ENCODE measurements at places on chromosomes 1 and 21.

GRCh38 chr1:13753636-13754402 lies 53.8 kb downstream of the PRDM2 start:
- H3K4me1 ChIP-seq: peaks cover 5% of the 10 kb centered on the region
- H3K4me3 ChIP-seq: no peak overlapping the region
- no peak overlapping the region for H3K27ac ChIP-seq
- peaks cover 10% of the 10 kb centered on the region for H3K27me3 ChIP-seq

GRCh38 chr1:55974714-55975441 lies 604.5 kb downstream of the PLPP3 start:
- no peaks in the 10 kb centered on the region for H3K27me3 ChIP-seq
- no peak for DNase-seq
- no peaks in the 10 kb centered on the region for H3K4me1 ChIP-seq

DNA sequence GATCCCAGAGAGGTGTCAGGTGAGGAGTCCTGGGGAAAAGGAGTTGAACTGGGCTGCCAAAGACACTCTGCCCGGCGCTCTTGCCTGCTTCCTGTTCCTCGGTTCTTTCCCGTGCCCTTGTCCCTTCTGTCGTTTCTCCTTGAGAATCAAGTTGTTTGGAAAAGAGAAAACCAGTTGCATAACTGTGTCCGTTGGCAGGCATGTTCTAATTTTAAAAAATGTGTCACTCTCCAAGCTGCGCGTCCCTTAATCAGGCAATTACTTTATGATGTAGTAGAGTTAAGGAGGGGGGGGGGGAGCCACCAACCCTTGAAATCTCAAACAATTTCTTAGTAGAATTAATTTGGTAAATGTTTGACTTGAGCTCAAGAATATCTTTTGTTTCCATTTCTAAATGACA lies 105.9 kb upstream of the IGSF21 start:
- no peak overlapping the region for H3K27ac ChIP-seq
- no peak overlapping the region for H3K4me3 ChIP-seq
- no peak for DNase-seq
- H3K4me1 ChIP-seq: no peaks in the 10 kb centered on the region
- no peaks in the 10 kb centered on the region for H3K36me3 ChIP-seq

GRCh38 chr1:9166289-9167235 lies 37.7 kb upstream of the GPR157 start:
- H3K4me3 ChIP-seq: no peak overlapping the region
- no peak for DNase-seq
- H3K4me1 ChIP-seq: peaks cover 24% of the 10 kb centered on the region
- H3K36me3 ChIP-seq: no peaks in the 10 kb centered on the region
- no peaks in the 10 kb centered on the region for H3K27me3 ChIP-seq

DNA sequence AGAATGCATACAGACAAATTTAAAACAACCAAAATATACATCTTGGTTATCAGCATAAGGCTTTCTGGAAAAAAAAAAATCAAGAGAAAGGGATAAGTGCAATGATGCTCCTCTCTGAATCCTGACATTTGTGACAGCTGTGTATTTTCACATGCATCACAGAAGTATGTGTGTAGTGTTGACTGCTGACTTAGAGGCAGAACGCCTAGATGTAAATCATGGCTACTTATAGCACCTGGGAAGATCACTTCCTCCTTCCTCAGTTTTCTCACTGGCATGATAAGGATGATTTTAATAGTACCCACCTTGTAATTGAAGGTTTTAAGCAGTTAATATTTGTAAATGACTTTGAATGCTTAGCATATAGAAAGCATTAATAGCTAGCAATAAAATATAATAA lies 112.5 kb downstream of the MRPL39 start:
- H3K36me3 ChIP-seq: no peaks in the 10 kb centered on the region
- no peak for DNase-seq
- H3K27ac ChIP-seq: no peak overlapping the region
- H3K27me3 ChIP-seq: no peaks in the 10 kb centered on the region
- no peaks in the 10 kb centered on the region for H3K4me1 ChIP-seq

DNA sequence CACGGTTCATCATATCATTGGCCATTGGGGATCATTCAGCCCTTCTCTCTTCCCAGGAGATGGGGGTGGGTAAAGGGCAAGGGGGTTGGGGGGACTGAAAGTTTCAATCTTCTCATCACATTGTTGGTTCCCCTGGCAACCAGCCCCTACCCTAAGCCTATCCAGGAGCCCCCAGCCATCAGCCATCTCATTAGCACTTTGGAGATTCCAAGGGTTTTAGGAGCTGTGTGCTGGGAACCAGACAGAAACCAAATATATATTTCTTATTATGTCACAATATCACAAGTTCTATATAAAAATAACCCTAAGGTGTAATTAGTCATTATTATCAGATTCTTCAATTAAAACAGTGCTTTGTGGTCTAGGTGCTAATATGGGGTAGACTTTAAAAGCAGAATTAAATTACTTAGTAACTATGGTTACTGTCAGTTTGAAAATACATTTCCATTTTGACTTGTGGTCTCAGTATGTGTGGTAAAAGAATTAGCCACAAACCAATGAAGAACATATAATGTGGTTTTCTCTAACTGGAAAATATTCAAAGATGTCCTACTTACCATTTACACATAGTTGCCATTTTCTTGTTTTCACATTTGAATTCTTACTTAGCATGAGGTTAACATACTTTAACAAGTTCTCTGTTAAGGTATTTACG lies 28.1 kb downstream of the IL23R start:
- DNase-seq: no peak
- no peaks in the 10 kb centered on the region for H3K27me3 ChIP-seq
- H3K4me3 ChIP-seq: no peak overlapping the region
- no peak overlapping the region for H3K27ac ChIP-seq
- H3K4me1 ChIP-seq: no peaks in the 10 kb centered on the region
